Amygdala (tissue), 56 donors: ENCODE measurements at places on chromosomes 2 and 18.
A peak's percentile ranks its signal among the peaks of the same experiment; 100 is the strongest.

DNA sequence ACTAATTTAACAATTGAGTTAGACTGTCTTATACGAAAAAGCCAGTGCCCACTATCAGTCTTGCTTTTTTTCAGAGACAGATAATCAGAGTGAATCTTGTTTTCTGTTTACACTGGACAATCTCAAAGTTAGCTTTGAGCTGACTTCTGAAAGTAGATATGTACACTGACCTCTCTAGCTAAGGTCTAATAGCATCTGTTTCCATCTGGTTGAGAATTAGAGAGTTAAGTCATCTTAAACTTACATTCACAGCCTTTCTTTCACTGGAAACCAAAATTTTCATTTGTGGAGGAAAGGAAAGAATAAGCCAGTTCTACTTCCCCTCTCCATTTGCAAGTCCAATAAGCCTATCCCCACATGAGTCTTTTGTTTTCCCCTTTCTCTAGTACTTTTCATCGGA lies 89.3 kb downstream of the VRK2 start:
- no peak for DNase-seq

DNA sequence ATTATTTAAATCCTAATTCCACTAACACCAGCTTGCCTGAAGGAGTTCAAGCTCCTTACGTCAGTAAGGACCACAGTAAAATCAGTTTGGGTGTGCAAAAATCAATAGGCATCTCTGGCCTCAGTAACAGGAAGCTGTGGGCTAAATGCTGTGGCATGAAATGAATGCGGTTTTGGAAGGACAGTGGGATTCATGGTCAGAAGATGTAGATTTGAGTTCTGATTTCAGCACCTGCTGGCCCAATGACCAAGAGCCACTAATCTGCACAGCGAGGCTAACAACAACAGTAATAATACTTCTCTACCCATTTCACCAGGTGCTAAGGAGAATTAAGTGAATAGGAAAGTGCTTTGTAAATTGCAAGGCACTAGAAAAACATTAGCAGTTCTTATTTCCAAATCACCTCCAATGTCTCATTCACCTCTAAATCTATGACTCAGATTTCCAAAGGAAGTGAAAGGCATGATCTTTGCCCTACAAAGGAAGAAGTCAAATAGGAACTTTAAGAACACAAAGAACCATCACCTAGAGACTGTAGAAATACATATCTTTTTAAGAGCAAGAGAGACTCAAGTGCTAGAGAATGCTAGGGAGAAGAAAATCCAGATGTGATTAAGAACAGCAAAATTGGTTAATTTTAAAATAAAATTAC lies 172.6 kb downstream of the ANKRD44 start:
- DNase-seq, result no peak

- no peak for DNase-seq
These were observed 151.8 kb downstream of the SH3RF3 start for GRCh38 chr2:109280804-109281203.

DNA sequence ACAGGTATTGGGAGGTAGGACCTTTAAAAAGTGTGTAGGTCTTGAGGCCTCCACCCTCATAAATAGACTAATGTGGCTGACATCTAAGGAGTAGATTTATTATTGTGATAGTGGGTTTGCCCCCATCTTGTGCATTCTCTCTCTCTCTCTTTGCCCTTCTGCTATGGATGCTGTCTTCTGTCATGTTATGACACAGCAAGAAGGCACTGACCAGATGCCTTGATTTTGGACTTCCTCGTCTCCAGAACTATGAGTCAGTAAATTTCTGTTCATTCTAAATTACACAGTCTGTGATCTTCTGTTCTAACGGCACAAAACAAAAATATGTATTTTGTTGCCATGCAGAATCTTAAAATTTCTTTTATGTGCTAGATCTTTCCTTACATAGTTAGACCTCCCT lies 66.9 kb downstream of the ATAD2B start:
- no peak for DNase-seq

- peak; percentile 56 for DNase-seq
These were observed 48.5 kb downstream of the SMAD7 start for GRCh38 chr18:48902023-48902855.

DNA sequence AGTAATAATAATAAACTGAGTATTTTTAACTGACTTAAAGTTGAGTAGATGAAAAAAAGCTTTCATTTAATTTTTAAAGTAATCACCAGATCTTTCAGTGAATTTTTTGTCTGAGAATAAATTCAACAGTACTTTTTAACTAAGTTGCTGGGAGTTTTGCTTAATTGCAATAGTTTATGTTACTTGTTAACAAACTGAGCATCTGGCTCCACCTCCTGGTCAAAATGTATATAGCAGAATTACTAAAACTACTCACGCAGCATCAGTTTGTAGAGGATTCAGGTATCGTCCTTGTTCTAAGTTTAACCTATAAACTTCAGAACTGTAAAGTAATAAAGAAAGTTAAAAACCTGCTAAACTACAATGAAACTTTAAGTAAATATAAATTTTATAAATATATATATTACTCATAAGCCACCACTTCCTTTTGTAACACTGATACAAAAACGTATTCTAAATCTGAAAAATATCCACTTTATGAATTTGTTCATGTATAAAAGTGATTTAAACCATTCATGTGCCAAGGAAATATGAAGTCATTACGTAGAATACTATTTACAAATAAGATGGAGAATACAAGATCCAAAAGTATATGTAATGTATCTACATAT lies 21.3 kb downstream of the NOL10 start:
- no peak for DNase-seq

GRCh38 chr2:5725794-5726463 lies 33.7 kb downstream of the SOX11 start:
- DNase-seq, result no peak

DNA sequence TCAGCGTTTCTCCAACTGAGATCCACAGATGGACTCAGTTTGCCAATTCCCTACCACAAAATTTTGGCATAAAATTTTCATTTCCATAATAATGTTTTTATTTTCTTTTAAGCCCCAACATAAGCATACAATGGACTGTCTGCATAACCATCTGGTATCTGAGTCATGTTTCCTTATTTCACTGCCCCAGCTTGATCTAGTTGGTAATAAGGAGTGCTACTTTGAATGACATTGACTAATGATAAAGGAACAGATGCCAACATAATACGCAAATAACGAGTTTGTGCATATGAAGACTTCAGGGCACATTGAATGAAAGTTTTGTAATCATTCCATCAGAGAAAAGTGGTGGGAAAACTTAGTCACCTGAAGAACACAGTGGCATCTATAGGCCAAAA lies 8.8 kb upstream of the MBD2 start:
- no peak for DNase-seq

DNA sequence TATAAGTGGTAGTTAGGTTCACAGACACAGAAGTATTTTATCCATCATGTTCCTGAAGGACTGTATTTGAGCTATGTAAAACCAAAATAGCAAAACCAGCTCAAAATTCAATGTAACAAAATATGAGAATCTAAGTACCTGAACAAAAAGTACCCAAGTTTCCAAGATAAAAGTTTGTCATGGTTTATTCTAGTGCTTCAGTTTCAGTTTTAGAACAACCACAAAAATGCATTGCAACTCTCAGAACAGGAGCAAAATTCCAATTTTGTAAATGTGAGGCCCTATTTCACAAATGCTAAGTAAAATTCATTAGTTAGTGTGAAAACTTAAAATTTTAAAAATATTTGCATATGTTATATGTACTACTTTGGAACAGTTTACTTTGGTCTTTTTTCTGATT lies 5.0 kb upstream of the ALPK2 start:
- no peak for DNase-seq

DNA sequence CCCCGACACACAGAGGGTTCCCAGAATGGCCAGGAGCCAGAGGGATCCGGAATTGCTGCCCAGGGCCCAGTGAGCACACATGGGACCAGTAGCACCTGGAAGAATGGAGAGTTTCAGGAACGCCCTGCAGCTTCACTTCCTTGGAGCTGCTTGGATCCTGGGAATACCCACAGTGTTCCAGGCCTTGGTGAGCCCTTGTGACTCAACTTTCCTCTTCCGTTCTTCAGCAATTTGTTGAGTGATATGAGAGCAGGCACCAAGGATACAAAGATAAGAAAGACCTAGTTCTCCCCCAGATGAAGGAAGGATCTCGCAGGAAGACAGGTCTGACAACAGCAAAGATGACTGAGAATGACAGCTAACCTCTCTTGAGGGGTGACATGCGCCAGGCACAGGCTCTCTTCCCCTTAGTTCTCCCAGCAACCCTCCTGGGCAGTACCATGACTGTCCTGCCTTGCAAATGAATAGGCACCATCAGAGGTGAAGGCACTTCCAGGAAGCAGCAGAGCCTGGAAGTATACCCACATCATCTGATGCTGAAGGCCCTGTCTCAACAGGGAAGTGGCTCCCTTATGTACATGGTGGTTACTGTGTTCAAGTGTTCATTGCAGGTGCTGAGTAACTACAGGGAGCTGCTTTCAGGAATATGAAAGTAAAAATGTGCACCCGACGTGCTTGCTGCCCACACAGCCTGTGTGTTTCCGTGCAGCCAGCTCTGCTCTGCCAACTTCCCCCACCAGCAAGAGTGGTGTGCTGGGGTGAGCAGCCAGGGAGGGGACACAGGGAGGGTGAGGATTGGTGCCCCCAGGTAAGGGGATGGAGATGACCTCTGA lies 116.2 kb downstream of the STPG4 start:
- DNase-seq, result peak; percentile 14

DNA sequence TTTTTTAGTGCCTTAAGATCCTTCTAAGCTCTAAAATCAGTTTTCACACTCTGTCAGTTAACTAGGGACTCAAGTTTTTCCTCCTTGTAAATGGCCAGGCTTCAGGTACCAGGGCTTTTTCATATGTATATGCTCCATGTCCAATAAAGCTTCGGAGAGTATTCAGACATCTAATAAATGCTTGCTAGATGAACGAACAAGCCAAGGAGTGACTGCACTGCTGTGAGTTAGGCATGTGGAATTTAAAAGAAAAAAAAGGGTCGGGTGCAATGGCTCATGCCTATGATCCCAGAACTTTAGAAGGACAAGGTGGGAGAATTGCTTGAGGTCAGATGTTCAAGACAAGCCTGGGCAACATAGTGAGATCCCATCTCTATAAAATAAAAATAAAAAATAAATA lies 81.9 kb downstream of the CDH2 start:
- DNase-seq, result no peak

DNA sequence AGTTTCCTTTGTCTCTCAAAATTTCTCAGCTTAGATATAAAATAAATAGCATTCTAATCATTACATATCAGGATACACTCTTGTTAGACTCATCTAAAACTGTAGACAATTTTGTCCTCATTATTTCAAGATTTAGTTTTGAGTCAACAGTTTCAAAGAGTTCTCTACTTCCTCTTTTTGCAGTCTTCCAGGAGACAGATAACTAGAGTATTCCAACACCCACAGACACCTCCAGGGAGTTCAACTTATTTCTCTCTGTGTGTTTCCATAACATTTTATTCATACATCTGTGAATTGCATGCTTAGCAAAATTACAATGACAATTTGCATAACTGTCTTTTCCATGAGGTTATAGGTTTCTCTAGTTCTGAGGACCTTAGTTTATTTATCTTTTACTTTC lies 166.6 kb upstream of the HNMT start:
- no peak for DNase-seq

DNA sequence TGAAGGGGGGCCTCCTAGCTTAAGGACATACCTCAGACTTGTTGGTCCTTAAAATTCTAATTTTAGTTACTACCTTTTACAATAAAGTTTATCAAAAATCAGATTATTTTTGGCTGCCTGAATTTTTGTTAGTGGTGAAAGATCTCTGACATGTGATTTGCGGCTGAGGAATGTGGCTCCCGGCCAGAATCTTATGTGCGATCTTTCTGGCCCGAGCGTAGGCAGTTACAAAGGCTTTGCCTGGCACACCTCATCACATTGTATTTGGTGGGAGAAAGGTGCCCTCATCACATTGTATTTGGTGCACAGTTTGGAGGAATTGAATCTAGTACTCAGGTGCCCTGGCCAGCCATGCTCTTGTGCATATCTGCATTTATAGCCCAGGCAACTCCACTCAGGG lies 289.1 kb downstream of the GULP1 start:
- no peak for DNase-seq

DNA sequence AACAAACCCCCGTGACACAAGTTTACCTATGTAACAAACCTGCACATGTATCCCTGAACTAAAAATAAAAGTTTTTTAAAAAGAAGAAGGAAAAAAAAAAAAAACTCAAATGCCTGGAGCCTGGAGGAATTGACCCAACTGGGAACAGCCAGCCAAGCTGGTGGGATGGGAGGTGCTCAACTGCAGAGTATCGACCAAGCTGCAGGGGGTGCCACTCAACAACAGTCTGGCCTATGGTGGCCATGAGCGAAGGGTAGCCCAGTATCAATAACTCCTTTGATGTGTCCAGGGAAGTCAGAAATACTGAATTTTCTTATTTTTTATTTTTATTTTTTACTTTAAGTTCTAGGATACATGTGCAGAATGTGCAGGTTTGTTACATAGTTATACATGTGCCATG lies 310.3 kb upstream of the DLGAP1 start:
- no peak for DNase-seq
